Natural killer cell (primary cell): ENCODE measurements at places on chromosomes 1 and 21. TPM values are rescaled to one million over a fixed set of nuclear protein-coding genes. Genes with fewer than 3 reads are reported as not detected.
A peak's percentile ranks its signal among the peaks of the same experiment; 100 is the strongest.

- peak; percentile 40 for DNase-seq
Observed at GRCh38 chr1:6033986-6034749, 11.5 kb upstream of the KCNAB2 start.

GRCh38 chr1:201360901-201361651 lies 16.4 kb downstream of the TNNT2 start:
- no peak for DNase-seq

DNALI1 gene
- total RNA-seq = 0.09 TPM

DNA sequence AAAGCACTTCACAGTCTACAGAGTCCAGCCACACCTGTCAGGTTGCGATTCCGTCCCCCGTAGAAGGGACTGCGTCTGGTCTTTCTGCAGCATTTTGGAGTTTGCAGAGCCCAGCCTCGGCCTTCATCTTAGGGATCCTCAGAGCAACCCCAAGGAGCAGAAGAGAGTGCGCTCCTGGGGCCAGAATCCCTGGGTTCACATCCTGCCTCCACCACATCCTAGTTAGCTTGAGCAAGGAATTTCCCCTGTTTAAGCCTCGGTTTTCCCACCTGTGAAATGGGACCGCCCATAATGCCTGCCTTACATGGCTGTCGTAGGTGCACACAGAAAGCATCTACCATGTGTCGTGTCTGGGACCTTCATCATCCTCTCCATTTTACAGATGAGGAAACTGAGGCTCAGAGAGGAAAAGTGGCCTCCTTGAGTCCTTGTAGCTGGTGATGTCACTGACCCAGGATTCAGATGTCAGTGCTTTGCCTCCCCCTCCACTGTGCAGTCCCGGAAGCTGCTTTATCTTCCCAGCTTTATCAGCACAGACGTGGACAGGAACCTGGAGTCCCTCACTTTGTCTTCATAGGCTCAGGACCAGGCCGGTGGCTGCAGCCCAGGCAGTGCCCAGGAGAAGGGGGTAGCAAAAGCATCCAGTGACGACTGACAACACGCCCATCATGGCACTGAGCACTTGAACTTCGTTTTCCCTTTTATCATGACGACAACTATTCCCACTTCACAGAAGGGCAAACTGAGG lies 438.5 kb downstream of the MATN1 start:
- no peak for DNase-seq

DNA sequence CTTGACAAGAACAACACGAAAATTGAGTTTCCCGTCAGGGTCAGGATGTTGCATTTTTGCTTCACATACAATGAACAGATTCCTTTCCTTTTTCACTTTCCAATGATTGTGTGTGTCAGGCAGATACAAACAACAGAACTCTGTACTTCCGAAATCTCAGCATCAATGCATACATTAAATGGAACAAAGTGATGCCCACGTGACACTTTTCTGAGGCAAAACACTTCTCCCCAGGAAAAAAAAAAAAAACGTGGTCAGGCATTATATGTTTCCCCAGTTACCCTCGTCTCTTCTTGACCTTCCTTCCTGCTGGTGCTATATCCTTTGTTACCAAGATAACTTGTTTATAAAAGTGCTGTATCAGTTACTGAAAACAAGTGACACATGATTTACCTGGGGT lies 181.8 kb downstream of the ZNF281 start:
- no peak for DNase-seq

SHISA4 gene
- 0.54 TPM for total RNA-seq

DNA sequence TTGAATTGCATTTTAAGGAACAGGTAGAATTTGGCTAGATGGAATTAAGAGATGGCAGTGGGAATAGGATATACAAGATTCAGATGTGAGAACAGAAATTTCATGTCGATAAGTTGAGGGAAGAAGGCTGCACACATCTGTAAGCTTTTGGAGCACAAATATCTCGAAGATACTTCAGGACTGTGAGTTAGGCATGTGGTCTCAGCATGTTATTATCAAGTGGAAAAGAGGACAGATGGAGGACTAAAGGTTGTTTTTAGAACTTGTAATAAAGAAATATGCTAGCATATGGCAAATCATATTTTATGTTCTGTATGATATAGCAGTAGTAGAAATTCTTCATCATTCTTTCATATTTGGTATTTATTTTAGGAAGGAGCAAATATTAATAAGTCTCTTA lies 61.5 kb downstream of the KIF1B start:
- DNase-seq = no peak

DNA sequence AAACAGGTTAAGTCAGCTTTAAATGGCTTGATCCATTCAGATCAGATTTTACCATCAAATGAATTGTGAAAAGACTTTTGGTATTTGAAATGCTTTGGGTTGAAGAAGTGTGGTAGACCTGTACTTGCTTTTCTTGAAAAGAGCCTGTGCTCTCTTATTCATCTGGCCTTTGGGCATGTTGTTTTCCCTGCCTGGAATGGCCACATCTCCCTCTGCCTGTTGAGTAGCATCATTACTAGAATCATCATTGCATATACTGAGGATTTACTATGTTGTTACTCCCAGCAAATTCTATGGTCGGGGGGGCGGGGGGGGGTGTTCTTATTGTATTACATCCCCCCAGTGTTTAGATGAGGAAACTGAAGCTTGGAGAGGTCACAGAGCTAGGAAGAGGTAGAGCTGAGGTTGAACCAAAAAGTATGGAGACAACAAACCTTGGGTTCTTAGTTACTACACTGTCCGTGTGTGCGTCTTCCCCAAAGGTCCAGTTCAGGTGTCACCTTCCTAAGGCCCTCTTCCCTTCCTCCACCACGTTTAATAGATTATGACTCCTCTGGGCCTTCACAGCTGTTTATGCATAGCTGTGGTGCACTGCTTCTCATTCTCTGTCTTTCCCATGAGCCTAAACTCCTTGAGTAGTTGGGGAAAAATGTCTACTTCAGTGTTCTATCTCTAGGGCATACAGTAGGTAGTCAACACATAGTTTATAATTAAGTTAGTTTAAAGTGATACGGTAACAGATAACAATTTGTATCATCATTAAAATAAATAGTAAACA lies 246.4 kb upstream of the HOOK1 start:
- DNase-seq = no peak

- DNase-seq = no peak
Observed at GRCh38 chr1:172351346-172351745, 69.1 kb upstream of the C1orf105 start.

DNA sequence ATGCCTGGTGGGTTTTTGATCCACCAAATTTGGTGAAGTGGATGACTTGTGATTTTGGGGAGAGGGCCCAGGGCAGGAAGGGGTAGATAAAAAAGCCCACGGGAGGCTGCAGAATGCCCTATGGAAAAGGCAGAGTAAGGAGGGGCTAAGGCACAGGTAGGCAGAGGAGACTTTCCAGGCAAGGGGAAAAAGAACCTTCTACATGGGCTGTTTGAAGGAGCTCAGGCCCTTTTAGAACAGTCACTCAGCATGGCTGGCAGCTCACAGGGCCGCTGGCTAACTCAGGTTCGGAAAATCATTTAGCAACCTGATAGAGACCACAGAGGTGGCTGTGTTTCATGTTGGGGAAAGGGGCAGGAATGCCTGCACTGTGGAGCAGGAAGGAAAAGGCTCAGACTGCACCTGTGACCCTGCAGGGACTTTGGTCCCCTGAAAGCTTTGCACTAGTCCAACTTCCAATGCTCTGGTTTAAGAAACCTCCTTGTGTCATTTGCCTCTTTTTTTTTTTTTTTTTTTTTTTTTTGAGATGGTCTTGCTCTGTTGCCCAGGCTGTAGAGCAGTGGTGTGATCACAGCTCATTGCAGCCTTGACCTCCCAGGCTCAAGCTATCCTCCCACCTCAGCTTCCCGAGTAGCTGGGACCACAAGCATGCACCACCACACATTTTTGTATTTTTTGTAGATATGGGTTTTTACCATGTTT lies 58.5 kb upstream of the ENAH start:
- no peak for DNase-seq

SPRR2A gene
- not detected for total RNA-seq

SV2A gene
- 3.9 TPM for total RNA-seq

- no peak for DNase-seq
Observed at GRCh38 chr1:34073028-34073695, 91.9 kb downstream of the CSMD2 start.

- no peak for DNase-seq
Observed at GRCh38 chr1:59631561-59632255, 183.0 kb upstream of the HOOK1 start.

GRCh38 chr1:201750120-201750519 lies 78.8 kb upstream of the IPO9 start:
- no peak for DNase-seq

DNA sequence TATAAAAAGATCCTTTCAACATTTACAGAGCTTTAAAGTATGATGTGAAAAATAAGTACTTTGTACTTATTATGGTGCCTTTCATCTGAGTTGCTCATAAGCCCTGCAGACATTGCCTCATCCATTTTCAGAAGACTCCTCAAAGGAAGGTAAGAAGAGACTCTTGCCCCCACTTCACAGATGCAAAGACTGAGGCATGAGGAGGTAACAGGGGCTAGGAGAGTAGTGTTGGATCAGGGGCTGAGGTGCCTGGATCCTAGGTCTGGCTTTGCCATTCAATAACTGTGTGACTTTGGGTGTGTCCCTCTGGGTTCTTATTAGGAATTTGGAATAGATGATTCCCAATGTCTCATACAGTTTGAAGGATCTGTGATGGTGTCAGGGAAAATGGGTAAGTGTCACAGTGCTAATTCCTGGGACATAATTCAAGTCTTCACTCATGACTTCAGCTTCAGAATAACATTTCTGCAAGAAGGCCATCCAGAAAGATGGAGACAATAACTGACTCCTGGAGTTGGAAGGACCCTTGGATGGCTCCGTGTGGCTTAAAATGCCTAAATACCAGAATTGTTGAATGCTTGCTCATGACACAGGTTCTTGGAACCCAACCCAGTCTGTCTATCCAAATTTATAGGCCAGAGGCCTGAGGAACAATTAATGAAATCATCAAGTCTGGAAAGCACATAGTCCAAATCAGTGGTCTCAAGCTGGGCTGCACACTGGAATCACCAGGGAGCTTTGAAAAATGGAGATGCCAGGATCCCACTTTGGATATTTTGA lies 93.1 kb upstream of the RUNX1 start:
- no peak for DNase-seq

TRIM17 gene
- 8.0 TPM for total RNA-seq

DNA sequence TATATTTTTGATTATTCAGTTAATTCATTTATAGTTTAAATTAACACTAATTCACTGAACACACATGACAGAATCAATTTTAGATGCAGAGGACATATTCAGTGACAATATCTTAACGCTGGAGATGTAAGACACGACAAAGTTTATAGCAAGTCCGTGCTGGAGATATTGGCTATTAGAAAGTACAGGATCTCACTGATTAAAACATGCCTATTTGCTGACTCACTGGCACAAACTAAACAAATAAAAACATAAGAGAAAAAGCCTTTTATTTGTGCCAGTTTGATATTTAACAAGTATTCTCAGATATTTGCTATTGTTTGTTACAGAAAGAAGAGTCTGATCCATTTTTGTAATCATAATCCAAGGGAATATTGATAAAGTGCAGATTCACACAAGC lies 1122.9 kb upstream of the B3GALT2 start:
- no peak for DNase-seq

- DNase-seq = no peak
Observed at GRCh38 chr1:9294405-9294773, 1.7 kb downstream of the SPSB1 start.
